Left lung (tissue), 14 donors: ENCODE measurements at places on chromosomes 16 and 17. TPM values are rescaled to one million over a fixed set of nuclear protein-coding genes. Genes with fewer than 3 reads are reported as not detected.

- no peak for DNase-seq
Observed at GRCh38 chr16:57270221-57271062, 14.0 kb downstream of the PLLP start.

- DNase-seq, result no peak
Observed at GRCh38 chr16:80526418-80527061, 14.3 kb upstream of the DYNLRB2 start.

DNA sequence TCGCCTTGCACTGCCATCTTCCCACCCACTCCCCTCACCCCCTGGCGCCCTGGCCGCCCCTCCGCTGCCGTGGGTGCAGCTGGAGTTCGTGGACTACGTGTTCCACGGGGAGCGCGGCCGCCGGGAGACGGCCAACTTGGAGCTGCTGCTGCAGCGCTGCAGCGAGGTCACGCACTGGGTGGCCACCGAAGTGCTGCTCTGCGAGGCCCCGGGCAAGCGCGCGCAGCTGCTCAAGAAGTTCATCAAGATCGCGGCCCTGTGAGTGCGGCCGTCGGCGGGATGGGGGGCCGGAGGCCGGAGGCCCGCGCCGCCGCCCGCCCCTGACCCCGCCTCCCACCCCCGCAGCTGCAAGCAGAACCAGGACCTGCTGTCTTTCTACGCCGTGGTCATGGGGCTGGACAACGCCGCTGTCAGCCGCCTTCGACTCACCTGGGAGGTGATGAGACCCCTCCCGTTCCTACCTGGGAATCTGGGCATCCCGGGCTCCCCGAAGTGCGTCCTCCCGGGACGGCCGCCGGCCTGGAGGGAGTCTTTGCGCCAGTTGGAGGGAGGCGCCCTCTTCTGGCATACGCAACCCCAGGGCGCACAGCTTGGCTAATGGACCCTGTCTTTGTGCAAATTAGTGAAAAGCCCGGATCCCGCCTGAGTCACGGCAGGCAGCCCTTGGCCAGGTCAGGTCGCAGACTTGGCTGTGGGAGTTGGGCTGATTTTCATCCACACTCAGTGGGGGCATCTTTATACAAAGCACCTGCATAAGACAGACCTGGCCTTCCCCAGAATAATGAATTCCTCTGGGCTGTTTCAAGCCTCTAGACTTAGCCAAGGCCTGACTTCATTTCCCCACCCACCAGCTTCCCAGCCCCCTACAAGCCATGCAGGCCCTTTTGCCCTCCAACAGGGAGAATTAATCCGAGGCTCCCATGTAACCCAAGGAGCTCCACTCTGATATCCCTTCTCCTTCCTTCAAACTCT is 14.3 kb downstream of the RAPGEFL1 start:
- peak; percentile 90 for DNase-seq

DNA sequence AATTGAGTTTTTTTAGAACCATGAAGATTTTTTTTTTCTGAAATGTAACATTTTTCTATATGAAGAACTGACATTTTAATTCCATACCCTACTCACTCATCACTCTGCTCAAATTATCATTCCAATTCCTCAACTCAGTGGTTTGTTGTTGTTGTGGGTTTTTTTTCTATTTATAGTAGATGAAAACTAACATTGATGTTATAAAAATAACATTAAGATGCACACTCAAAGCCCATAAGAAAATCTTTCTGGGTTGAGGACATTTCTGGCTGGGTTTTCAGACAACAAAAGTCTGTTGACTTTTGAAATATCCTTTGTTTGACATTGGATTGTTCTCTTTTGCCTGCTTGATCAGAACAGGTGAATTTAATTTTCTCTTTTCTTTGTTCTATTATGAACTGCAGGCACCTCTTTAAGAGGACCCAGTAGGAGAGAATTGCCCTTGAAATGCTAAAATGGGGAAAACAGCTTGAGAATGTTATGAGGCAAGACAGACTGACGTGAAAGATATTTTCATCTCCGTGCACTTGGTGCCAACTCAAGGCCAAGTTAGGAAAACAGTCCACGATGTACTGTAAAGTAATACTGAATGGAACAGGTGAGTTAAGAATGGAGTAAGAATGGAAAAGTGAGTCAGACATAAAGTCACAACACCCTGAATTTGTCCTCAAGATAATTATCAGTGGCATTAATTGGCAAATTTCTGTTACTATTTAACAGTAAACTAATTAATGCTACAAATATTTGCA is 16.1 kb upstream of the ABCA5 start:
- no peak for DNase-seq

MIEN1 gene
- 27.5 TPM for polyA plus RNA-seq

CD300E gene
- polyA plus RNA-seq, result 0.74 TPM

EPX gene
- 0.90 TPM for polyA plus RNA-seq
